Dermis microvascular lymphatic vessel endothelial cell (primary cell): ENCODE measurements at places on chromosomes 3 and 15.

DNA sequence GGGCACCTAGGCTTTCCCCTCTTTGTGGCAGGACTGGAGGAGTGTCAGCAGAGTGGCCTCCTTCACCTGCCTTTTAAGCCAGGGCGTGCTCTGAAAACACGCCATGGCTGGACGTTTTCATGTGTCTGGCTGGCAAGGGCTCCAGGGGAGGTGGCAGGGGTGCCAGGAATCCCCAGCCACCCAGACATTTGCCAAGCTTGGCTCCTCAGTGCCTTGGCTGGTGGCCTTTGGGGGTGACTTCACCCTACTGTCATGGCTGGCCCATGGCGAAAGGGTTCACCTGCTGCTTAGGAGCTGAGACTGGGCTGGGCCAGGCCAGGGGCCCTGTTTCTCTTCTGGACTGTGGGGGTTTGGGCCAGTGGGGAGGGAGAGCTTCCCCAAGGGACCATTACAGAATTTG, 17.6 kb downstream of the KLF13 start:
- no peak for DNase-seq

GRCh38 chr3:108333961-108334360, 37.6 kb downstream of the HHLA2 start:
- DNase-seq = no peak

DNA sequence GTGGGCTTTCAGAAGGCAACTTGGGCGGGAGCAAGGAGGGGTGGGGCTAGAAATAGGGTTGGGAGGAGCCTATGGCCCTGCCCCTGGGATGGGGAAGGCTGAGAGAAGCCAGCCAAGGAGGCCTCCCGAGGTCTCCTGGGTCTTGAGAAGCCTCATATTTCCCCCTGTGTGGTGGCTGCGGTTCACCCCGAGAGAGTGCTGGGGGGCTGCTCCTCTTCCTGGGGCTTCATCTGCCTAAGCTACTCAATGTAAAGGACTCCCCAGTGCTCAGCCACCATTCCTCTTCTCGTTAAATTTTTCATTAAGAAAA, 174.3 kb downstream of the SMAD6 start:
- DNase-seq = no peak

DNA sequence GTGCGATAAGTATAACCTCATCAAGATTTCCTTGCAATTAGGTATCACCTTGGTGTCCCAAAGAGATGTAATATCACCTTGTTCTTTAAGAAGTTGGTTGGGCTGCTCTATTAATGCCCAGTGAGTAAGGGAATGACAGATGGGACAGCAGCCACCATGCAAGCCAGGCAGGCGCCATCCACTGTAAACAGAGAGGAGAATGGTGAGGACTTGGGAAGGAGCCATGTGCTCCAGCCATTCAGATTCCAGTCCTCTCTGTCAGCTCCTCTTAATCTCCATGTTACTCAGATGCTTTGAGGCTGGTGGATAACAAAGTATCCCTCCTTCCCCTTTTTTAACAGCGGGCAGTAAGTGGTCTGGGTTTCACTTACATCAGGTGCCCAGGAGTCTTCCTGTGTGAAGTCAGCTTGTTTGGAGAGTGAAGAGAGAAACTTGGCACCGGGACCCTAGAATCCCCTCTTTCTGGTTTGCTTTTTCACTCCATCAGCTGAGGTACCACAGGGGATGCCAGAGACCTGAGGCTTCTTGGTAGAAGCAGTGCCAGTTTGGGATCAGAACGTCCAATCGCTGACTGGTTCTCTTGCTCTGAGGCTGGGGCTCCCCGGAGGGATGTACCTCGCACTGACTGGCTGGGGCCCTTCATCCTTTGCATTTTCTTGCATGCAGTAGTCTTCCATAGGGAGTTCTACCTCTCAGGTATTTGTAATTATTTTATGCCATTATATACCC, 29.5 kb downstream of the SLCO3A1 start:
- DNase-seq = no peak

- no peak for DNase-seq
Observed at GRCh38 chr15:95990833-95991232, 339.7 kb upstream of the NR2F2 start.

- no peak for DNase-seq
Observed at GRCh38 chr15:74884428-74885223, 5.2 kb upstream of the MPI start.
